ENCODE measurements at places on chromosomes 2 and 18. TPM values are rescaled to one million over a fixed set of nuclear protein-coding genes. Genes with fewer than 3 reads are reported as not detected.

TLX2 gene
- not detected for total RNA-seq

DQX1 gene
- total RNA-seq, result not detected

NEU2 gene
- not detected for total RNA-seq

ASNSD1 gene
- total RNA-seq, result 32.3 TPM

RAX gene
- total RNA-seq, result not detected

NEUROD1 gene
- not detected for total RNA-seq

MAP3K19 gene
- not detected for total RNA-seq

HOXD12 gene
- total RNA-seq, result not detected

ATOH8 gene
- total RNA-seq, result 93.6 TPM

DYNC2LI1 gene
- 22.4 TPM for total RNA-seq

KCNF1 gene
- total RNA-seq, result 0.17 TPM

MYO5B gene
- 31.6 TPM for total RNA-seq

PIAS2 gene
- 38.6 TPM for total RNA-seq

RTP5 gene
- not detected for total RNA-seq

POTEJ gene
- total RNA-seq, result not detected

ABCB6 gene
- total RNA-seq, result 18.2 TPM

GTF2A1L gene
- not detected for total RNA-seq

WDFY1 gene
- total RNA-seq, result 50.1 TPM

HTR2B gene
- total RNA-seq, result 2.6 TPM

GPC1 gene
- total RNA-seq, result 24.8 TPM

TUBB8B gene
- total RNA-seq, result 0.38 TPM

COL3A1 gene
- total RNA-seq, result 188 TPM

SPTBN1 gene
- 813 TPM for total RNA-seq

GPR45 gene
- total RNA-seq, result not detected

SNTG2 gene
- 3.6 TPM for total RNA-seq

TPO gene
- total RNA-seq, result not detected

GALNT14 gene
- 0.81 TPM for total RNA-seq

DNAH7 gene
- 0.98 TPM for total RNA-seq

Data from upper lobe of right lung (tissue), 1 donor.